ENCODE measurements at places on chromosomes 6 and 20. TPM values are rescaled to one million over a fixed set of nuclear protein-coding genes. Genes with fewer than 3 reads are reported as not detected.

Gene CPNE5
- total RNA-seq = 1.1 TPM

Gene HS3ST5
- total RNA-seq = 2.9 TPM

Gene TREML2
- total RNA-seq = 0.06 TPM

Gene WFDC12
- total RNA-seq = not detected

Gene PTGIS
- 17.2 TPM for total RNA-seq

Gene LAMA4
- 13.6 TPM for total RNA-seq

Gene FAM229B
- total RNA-seq = 7.2 TPM

Gene CST4
- total RNA-seq = not detected

Gene SPATA25
- 1.3 TPM for total RNA-seq

Gene HSD17B8
- 5.3 TPM for total RNA-seq

Gene NRSN1
- not detected for total RNA-seq

Gene BPIFA1
- not detected for total RNA-seq

Data from psoas muscle (tissue), 8 donors.